Stimulated activated CD8-positive, alpha-beta memory T cell treated with anti-CD3 and anti-CD28 coated beads, Interleukin-4, amount 100 ng/mL, for 4 hours (primary cell): ENCODE measurements at places on chromosomes 11 and 22.

DNA sequence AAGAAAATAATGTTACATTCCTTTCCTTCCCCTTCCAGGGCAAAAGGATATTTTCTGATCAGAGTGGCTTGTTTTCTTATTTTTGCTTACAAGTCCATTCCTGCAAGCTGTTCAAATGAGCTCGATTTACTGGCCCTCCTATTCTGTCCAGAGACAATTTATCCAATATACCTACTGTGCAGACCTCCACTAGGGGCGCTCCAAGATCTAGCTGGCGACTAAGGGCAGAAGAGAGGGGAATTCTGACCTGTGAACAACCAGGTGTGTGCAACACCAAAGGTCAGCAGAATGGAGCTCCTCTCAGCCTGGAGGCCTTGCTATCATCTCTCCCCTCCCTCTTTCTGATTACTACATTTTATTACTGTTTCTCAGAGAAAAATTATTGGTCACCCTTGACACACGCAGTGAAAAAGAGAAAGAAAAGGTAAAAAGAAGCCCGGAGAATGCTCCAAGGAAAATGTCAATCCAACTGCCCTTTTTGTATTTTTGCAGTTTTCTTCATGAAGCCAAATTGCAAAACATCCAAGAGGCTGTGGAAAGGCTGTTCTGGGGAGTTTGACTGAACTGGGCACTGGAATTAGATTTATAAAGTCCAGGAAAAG, 3.2 kb downstream of the SEZ6L start:
- DNase-seq: no peak

GRCh38 chr11:83723999-83724398, 437.8 kb upstream of the CCDC90B start:
- DNase-seq: no peak

- DNase-seq: no peak
Observed at GRCh38 chr11:119342362-119343130, 1.9 kb upstream of the C1QTNF5 start.

GRCh38 chr11:112931703-112932102, 29.5 kb upstream of the NCAM1 start:
- no peak for DNase-seq

- no peak for DNase-seq
Observed at GRCh38 chr11:6027501-6027900, 3.1 kb downstream of the OR56A1 start.

GRCh38 chr11:1517117-1518005, 30.8 kb upstream of the MOB2 start:
- DNase-seq: no peak

GRCh38 chr11:13384908-13385640, 77.9 kb downstream of the BTBD10 start:
- no peak for DNase-seq

GRCh38 chr11:128394431-128395089, 192.8 kb downstream of the ETS1 start:
- DNase-seq: no peak

DNA sequence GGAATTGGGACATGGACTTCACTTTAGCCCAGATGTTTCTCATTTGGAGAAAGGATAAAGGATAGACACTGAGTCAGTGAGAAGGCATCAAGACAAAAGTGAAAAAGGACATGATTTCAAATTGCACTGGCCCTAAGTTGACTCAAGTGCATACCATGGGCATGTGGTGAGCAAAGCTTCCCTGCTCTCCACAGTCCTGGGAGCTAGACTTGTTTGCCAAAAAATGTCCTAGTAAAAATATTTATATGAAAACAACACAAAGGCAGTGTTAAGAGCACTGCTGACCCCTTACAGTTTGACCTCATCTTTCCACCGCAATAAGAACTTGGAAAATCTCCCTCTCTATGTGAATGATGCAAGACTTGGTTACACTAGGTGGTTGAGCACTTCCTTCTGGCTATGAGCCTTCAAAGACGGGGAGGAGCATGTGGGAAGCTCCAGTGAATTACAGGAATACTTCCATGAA, 46.5 kb upstream of the FIBIN start:
- DNase-seq: no peak

DNA sequence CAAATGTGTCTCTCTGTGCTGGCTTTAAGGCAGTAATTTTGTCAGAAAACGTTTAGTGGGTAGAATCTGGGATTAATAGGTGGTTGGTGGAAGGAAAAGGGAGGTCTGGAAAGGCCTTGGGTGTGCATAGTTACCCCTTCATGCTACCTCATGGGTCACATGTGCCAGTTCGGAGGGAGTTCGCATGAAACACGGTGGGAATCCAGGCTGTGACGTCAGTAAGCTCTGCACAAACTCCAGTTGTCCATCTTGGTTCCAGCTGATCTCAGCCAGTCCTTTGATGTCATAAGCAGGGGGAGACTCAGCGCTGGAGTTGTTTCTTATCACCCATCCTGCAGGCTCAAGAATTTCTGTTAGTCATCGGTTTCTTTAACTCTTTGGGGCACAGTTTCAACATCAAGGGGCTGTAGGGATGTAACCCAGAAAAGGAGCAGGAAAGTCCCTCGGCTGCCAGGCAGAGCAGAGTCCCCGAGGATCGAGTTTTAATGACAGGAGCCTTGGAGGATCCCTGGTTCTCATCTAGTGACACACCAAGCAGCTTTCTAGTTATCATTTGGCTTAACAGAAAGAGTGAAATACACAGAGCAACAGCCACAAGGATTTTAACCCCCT, 28.9 kb downstream of the MOV10L1 start:
- DNase-seq: no peak

- no peak for DNase-seq
Observed at GRCh38 chr11:18394928-18395734, 768 bp downstream of the LDHA start.

DNA sequence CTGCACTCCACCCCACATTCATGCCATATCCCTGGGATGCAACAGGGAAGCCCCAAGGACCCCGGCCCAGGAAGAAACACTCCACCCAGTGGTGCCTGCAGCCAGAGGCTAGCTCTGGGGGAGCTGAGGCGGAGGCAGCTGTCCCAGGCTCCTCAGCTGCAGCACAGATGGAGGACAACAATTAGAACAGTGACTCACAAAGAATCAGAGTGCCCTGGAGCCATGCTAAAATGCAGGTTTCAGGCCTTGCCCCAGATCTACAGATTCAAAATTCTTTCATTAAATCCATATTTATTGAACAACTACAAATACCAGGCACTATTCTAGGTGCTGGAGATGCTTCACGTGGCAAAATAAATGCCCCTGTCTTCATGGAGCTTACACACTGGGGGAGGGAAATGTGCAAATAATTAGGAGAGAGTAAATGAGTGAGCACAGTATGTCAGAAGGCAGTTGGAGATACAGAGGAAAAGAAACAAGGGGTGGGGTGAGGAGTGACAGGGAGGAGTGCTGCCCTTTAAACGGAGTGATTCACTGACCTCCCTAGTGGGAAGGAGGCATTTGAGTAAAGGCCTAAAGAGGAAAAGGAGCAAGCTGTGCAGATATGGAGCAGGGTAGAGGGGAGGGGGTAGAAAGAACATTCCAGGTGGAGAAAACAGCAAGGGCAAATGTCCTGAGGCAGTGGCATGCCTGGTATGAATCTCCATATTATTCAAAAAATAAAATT, 73.3 kb upstream of the CSNK2A3 start:
- no peak for DNase-seq

GRCh38 chr22:36257948-36258670, 5.2 kb downstream of the APOL1 start:
- no peak for DNase-seq

DNA sequence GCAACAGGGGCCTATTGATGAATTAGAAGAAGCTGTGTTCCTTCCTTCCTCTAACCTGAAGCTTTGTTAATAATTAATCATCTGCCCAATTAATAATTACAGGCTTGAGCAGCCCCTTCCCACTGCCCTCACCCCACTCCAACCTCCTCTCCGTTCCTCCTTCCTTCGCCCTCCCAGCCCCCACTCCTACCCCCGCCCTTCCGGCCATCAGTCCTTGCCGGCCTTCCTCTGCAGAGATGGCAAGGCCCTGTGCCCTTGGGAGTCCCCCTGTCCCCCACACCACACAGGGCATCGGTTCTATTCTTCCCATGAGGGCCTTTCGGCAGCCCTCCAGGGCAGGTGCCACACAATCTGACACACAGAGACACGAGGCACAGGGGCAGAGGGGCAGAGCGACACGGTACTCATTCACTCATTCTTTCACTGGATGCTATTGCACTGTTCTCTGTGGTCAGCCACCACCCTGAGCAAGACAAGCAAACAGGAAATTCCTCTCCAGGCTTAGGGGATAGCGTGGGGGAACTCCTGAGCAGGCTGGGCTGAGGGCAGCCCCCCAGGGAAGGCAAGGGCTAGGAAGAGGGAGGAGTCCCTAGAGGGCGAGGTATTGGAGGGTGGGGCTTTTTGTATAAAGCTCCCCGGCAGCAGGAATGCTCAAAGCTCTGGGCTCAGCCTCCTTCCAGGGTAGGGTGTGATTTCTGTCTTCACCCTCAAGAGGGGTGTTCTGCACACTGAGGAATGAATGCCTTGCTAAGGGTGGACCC, 14.7 kb downstream of the MGAT3 start:
- no peak for DNase-seq

DNA sequence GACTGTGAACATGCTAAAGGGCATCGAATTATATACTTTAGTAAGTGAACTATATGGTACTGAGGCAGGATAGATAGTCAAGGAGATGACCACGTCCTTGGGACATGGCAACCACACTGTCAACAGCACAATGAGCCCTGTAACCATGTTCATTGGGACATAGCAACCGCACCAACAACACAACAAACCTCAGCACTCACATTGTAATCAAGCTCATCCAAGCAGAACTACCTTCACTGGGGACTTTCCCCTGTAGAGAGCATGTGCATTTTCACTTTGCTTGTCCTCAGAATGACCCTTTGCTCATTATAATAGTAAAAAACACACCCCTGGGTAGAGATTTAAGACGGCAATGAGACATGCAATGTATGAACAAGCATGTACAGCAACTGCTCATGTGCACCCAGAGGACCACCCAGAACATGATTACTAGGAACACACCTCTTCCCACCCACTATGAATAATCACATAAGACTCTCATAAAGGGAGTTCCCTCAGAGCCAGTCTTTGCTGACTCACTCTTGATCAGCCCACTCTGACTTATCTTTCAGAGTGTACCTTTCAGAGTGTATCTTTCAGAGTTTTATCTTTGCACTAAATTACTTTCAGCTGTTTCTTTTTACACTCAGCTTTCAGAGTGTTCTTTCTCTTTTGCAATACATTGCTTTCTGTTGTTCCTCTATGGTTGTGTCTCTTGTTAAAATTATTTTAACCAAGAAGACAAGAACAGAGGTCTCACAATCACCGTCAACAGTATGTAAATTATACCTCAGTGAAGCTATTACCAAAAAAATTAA, 4.1 kb upstream of the PLAAT2 start:
- DNase-seq: no peak

DNA sequence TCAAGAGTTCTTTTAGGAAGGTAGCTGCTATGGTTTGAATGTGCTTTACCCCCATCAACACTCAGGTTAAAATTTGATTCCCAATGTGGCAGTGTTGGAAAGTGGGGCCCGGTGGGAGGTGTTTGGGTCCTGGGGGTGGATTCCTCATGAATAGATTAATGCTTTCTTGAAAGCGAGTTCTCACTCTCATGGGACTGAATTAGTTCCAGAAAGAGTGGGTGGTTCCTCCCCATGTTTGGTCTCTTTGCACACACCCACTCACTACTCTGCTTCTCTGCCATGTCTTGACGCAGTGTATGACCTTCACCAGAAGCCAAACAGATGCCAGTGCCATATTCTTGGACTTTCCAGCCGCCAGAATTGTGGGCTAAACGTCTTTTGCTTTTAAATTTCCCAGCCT, 394.4 kb downstream of the OPCML start:
- no peak for DNase-seq

- DNase-seq: no peak
Observed at GRCh38 chr11:82988936-82989627, 82.6 kb downstream of the RAB30 start.

GRCh38 chr11:134289789-134290188, 13.6 kb downstream of the GLB1L3 start:
- DNase-seq: no peak

GRCh38 chr11:121625777-121626506, 173.2 kb upstream of the SORL1-AS1 start:
- no peak for DNase-seq

GRCh38 chr11:44494785-44495184, 70.7 kb upstream of the CD82 start:
- no peak for DNase-seq

DNA sequence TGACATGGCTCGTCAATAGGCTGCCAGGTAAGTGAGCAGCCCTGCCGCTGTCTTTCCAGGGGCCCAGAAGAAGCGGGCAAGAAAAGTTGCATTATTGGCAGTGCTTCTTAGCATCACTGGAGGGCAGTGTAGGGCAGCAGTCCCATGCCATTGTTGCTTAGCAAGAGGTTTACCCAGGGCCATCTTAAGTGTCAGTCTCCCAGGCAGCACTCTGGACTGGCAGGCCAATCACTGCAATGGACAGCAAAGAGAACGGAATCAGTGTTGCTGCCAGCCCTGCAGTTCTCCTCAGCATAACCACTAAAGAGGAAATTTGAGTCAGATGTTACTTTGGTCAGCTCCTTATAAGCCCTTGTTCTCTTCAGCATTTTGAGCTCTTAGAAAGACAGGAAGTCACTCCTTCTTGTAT, 13.4 kb upstream of the GRK2 start:
- no peak for DNase-seq

DNA sequence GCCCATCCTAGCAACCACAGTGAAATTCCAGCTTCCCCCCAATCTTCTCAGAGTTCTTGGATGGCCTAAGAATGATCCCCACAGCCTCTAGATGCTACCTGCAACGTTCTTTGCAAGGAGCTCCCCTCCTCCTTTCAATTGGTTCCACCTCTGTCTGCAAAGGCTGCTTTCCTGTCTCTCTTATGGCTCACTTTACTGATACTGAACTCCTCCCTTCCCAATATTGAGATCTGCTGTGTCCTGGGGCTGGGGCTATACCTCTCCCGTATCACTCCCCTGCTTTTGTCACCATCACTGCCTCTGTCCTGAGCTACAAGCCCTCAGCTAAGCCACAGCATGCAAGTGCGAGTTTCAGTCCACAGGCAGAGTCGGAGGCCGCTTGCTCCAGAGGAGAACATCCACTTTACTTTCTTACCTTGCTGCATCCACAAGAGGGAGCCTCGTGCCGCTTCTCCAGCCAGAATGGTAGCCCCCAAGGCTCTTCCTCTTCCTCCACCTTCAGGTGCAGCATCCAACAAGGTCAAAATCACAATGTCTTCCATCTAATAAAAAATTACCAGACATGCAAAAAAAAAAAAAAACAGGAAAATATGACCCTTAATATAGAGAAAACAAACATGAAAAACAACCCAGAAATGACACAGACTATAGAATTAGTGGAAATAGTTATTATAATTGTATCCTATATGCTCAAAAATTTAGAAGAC, 48.6 kb upstream of the TMEM45B start:
- no peak for DNase-seq

- DNase-seq: no peak
Observed at GRCh38 chr22:39392341-39392948, 7.1 kb upstream of the TAB1 start.

DNA sequence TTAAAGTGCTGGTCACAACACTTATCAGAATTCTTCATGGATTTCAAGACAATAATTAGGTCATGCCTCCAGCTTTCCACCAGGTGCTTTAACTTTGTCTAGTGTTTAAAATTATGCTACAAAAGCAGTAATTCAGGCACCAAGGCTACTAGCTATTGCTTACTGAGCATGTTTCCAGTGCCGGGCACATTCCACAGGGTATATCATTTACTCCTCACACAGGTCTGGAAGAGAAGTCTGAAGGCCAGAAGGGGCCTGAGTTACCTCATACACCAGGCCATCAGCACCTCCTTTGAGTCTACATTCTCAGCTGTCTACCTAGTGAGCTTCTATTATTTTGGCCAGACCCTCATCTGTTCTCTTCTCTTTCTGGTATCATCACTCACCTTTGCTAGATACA, 41.7 kb upstream of the LMO2 start:
- no peak for DNase-seq
